Urinary bladder (tissue), 4 donors: ENCODE measurements at places on chromosomes 2 and 18.

DNA sequence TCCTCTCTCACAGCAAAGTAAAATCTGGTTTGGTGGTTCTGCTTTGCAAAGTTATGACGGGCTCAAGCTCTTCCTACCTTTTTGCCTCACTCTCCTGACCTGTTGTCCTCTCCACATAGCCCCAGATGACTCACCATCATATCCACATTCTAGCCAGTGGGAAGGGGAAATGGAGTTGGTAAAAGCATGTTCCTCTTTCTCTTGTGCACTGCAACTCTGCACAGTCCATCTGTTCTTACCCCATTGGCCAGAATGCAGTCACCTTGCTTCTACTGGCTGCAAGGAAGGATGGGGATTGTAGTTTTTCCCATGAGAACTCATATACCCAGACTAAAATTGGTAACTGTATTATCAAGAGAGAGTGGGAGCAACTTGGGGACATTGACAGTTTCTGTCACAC is 50.4 kb upstream of the SMIM21 start:
- DNase-seq = no peak

GRCh38 chr2:53445383-53446070 is 322.1 kb upstream of the CHAC2 start:
- DNase-seq = no peak

DNA sequence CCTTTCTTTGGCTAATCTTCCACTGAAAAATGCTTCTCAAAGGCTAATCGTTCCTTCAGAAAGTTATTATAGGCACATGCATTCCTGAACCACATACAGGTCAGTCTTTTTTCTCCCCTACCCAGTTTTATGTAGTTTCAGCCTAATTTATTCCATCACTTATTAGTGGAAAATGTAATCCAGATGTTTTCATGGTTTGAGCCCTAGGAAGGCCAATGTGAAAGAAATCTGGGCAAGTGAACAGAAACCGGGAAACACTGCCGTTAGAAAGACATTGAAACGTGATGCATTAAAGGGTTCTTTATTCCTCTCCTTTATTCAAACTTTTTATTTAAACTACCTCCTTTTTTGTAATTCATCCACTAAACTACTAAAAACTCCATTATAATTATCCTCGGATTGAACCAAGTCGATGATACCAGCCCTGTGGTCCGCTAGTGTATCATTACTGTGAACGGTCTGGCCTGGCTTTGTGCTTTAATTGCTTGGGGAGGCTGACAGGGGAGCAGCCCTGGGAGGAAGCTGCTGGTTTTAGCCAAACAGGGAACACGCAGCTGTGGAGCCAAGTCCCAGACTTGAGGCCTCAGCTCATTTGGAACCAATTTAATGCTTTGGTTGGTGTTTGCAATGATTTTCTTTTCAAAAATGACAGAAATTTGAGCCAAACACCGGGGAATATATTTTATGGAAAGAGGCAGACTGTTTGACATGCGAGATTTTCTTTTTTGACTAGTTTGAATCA is 149.2 kb downstream of the ARHGAP28 start:
- peak; percentile 10 for DNase-seq

DNA sequence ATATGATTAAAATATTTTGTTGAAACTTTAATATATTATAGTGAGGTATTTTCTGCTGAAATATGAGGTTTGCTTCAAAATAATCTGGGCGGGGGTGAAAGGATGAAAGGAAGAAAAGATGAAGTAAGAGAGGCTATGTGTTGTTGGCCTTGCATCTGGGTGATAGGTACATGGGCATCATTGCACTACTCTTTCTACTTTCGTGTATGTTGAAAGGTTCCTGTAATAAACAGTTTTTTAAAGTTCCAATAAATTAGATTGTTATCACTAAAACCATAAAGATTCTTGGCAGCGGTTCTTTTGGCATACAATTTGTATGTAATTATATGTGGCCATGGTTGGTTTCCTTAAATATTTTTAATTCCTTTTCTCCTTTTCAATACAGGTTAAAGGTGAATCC is 23.6 kb upstream of the MSH2 start:
- no peak for DNase-seq

DNA sequence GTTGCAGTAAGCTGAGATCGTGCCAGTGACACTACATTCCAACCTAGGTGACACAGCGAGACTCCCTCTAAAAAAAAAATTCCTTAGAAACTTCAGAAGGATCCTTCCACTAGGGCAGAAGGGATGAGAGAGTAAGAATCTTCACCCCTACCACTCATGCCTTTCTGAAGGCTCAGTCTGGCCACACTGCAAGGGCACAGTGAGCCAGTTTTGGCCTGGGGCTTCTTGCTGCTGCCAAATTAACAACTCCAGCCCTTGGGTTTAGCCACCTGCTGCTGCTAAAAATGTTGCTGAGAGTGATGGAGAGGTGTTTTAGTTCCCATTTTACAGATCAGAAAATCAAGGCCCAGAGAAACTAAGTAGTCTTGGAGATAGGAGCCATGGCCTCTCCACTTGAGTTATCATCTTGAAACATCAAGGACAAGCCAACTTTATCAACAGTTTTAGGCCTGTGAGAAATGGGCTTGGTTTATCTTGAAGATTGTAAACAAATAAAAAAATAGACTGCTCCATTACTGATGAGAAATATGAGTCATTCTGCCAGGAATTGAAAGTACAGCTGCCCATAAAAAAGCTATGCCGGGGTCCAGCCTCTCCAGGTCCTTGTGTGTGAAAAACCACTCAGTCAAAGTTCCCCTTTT is 31.9 kb upstream of the CASP8 start:
- DNase-seq = no peak

DNA sequence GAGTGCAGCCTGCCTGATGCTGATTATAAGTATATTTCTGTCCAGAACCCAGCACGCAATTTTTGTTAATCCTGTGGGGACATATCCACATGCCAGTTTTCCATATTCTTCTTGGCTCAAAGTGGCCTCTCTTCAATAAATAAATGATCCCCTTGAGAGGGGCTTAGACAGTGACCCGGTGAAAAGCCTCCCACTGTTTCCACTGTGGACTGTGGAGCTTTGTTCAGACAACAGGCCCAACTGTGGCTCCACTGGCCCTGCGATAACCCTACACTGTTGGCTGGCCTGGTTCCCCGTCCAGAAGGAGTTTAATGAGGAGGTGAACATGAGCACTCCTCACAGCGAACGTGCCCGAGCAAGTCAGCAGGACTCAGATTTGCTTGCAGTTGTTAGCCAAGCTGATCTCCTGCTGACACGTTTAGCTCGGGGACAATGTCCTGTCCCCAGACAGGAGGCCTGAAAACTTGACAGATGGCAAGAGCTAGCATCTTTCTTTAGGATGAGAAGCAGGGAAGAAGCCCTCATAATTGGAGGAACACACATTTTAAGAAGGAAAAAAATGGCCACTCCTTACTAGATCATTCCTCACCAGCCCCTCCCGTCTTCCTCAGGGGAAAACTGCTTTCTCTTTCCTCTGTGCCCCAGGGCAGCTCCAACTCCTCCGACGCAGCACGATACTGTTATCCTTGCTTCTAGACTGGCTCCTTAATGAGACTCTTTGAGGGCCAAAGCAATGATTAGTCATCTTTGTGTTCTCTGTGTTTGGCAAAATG is 20.0 kb upstream of the MTCL1 start:
- DNase-seq = peak; percentile 50

- no peak for DNase-seq
Measured at GRCh38 chr2:10160203-10160955, 37.8 kb downstream of the RRM2 start.

GRCh38 chr2:74371421-74371820 is 8.7 kb downstream of the DCTN1 start:
- DNase-seq = no peak

DNA sequence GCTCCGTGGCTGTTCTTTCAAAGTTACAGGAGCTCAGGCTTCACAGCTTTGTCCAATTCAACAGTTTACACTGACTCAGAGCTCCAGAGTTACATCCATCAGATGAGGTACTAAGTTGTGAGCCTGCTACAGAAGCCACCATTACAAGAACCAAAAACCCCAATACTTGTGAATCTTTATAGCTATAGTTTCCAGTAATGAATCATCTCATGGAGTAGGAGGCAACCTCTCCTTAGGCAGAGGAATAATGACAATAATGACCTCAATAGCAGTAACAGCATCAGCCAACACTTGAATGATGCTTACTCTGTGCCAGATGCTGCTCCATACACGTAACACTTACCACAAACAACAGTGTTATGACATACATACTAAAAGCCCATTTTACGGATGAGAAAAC is 3.6 kb downstream of the ZC3H8 start:
- no peak for DNase-seq

GRCh38 chr2:54629914-54630857 is 93.3 kb upstream of the EML6 start:
- no peak for DNase-seq

- no peak for DNase-seq
Measured at GRCh38 chr2:122514451-122514996, 759.1 kb downstream of the TSN start.

- no peak for DNase-seq
Measured at GRCh38 chr2:13560322-13560721, 843.6 kb downstream of the TRIB2 start.

- no peak for DNase-seq
Measured at GRCh38 chr2:225472161-225472560, 72.7 kb downstream of the NYAP2 start.

- no peak for DNase-seq
Measured at GRCh38 chr2:68798569-68798968, 64.0 kb downstream of the ARHGAP25 start.
